ENCODE measurements at places on chromosomes 6 and 20. TPM values are rescaled to one million over a fixed set of nuclear protein-coding genes. Genes with fewer than 3 reads are reported as not detected.
A peak's percentile ranks its signal among the peaks of the same experiment; 100 is the strongest.

The CHRNA4 gene
- not detected for total RNA-seq

The SLC17A9 gene
- total RNA-seq: 0.07 TPM

The C6orf89 gene
- total RNA-seq: 36.9 TPM

The CST7 gene
- not detected for total RNA-seq

The NMBR gene
- not detected for total RNA-seq

The SLC26A8 gene
- not detected for total RNA-seq

The DSTN gene
- total RNA-seq: 280 TPM

The DLK2 gene
- 30.2 TPM for total RNA-seq

- DNase-seq: no peak
Measured at GRCh38 chr6:121436274-121436857, 920 bp downstream of the GJA1 start.

GRCh38 chr20:19777315-19777714 is 19.3 kb downstream of the RIN2 start:
- no peak for DNase-seq

GRCh38 chr20:23614163-23614562 is 8.4 kb upstream of the CST9 start:
- no peak for DNase-seq

DNA sequence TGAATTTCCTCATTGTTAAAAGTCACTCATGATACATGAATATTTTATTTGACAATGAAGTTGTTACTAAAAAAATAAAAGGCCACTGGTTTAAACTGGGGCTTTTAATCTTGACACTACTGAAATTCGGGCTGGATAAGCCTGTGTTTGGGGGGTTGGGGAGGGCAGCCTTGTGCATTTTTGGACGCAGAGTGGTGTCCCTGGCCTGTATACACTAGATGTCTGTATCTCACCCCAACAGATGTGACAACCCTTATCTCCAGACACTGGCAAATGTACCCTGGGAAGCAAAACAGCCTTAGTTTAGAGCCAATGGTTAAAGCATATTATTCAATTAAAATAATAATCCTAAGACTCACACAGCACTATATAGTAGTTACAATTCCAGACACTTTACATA is 24.8 kb downstream of the MAN1A1 start:
- DNase-seq: no peak

GRCh38 chr6:113971741-113972140 is 793 bp upstream of the HDAC2 start:
- peak; percentile 30 for DNase-seq

- no peak for DNase-seq
Measured at GRCh38 chr6:75931011-75931680, 141.3 kb downstream of the IMPG1 start.

DNA sequence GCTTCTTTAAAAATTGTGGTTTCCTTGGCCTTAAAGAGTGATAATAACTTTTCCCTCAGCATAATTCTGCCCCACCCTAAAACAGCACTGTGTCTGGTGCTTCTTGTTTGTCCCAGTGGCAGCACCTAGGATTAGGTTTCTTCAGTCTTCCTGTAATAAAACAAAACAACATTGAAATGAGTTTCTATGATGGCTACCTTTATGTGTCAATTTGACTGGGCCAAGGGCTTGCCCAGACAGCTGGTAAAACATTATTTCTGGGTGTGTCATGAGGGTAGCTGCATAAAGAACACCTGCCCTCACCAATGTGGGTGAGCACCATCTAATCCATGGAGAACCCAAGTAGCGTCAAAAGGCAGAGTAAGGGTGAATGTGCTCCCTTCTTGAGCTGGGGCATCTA is 117.8 kb downstream of the QRSL1 start:
- peak; percentile 48 for DNase-seq

DNA sequence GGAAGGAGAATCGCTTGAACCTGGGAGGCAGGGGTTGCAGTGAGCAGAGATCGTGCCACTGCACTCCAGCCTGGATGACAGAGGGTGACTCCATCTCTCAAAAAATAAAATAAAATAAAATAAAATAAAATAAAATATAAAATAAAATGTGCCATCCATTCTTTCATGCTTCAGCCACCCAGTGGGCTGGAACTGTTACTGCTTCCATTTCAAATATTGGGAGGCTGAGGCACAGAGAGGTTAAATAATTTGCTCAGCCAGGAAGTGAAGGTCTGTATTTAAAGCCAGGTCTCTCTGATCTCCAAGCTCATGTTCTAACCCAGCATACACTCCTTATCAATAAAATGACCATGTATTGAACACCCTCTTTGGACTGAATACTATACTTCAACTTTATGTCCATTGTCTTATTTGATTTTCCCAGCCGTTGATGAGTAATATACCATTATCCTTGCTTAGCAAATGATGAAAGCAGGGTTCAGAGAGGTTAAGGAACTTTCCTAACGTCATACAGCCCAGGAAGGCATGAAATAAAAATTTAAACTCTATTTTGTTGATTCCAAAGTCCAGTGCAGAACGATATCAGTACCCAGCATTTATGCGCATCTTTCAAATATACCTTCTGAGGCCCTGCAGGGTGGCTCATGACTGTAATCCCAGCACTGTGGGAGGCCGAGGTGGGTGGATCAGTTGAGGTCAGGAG is 25.8 kb upstream of the SLC9A8 start:
- DNase-seq: no peak

DNA sequence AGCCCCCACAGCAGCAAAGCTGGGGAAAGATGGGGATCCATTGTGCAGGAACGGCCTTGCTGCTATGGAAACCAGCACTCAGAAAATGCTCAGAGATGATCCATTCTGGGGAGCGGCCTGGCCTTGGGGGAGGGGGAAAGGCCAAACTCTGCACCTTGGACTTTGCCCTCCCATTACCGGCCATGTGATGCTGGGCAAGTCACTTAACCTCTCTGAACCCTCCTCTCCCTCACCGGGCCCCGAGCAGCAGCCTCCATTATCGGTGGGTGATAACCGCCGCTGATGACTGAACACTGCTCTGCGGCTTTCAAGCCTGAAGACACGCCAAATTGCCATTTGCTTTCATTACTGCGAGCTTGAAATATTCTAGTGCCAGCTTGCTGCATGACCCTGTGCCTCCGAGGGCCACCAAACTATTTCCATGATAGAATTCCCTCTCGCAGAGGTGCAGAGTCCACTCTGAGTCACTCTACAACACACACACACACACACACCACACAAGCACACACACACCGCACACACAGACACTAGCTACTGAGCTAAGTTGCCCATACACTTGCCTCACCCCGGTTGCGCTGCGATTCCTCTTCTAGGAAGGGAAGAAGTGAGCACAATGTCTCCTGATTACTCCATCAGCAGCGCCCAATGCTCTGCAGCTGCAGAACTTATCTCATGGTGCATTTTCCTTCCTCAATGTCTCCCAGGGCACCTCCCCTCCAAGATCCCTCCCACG is 20.6 kb upstream of the SIRPA start:
- no peak for DNase-seq

- DNase-seq: no peak
Measured at GRCh38 chr6:31900917-31901414, 920 bp downstream of the ZBTB12 start.

DNA sequence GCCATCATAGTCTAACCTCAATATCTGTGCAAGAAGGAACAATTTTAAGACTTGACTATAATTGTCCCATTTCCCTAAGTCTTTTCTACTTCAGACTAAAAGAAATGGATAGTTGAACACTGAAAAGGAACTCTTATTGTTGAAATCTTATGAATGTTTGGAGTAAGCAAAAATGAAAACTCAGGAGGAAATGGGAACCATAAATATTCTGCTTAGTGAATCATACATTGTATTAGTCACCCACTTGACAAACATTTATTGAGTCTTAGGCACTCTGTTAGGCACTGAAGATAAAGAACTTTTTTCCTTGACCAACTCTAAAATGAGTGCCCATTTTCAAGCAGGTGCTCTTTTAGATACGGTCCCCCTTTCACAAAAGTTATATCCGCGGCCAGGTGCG is 8.7 kb downstream of the CCDC170 start:
- peak; percentile 27 for DNase-seq
